NCI-H524 (cell line): ENCODE measurements at places on chromosomes 7 and 10.
A peak's percentile ranks its signal among the peaks of the same experiment; 100 is the strongest.

DNA sequence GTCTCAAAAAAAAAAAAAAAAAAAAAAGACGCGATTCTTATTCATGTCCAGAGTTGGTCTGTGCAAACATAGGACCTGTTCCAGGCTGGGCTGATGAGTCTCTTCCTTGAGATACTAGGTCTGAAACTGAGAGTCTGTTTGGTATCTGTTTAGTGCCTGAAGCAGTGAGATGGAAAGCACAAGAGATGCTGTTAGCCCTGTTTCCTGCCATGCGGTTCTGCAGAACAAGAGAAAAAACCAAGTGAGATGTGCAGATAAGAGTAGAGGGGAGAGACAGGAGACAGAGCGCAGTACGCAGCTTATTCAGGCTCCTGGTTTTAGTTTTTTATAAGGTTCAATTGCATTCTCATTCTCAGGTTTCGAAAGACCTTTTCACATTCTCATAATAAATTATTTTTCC, 85.8 kb upstream of the PRKCQ start:
- DNase-seq: no peak

- peak; percentile 20 for DNase-seq
Observed at GRCh38 chr7:27173956-27174873, at the start of gene HOXA10. TSS of gene HOXA10 (minus strand) at chr7:27174320. CDS start at chr7:27174306, 14 bp downstream.

GRCh38 chr7:107359520-107360316, 110.1 kb upstream of the GPR22 start:
- DNase-seq: no peak

GRCh38 chr7:122188785-122189184, 44.7 kb upstream of the AASS start:
- DNase-seq: no peak

DNA sequence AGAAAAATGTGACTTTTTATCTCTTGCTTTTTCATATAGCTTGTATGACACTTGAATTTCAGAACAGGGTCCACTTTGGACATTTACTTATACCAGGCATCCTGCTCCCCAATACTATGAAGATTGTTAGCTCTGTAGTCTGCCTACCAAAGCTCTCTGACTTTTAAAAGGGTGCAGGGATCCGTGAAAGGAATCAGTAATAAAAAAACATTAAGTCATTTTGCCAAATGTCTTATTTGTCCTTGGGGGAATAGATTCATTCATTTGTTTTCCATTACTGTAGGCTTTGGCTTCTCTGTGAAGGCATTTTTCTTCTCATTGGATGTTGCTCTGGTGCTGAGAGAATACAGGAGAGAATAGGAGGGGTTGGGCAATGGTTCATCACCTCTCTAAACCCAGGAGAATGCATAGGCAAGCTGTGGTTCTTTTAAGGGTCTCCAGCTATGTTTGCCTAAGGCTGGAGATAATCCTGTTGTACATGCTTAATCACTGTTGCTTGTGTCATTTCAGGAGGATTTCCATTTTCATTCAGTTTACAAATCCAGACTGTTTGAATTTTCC, 103.5 kb downstream of the SRI start:
- DNase-seq: peak; percentile 1

DNA sequence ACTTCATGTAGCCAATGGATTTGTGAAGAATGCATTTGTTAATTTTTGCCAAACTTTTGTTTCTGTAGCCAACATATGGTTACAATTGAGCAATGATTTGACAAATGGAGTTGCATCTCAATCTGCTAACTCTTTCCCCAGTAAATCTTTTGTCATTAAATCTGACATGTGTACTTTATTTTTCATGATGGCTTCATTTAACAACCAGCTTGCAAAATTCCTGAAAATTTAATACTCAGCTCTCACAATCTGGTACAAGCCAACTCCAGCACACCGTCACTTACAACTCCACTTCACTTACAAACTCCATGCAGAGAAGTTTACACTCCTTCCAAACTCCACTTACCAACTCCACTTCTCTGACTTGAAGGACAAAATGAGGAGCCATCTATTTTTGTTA, 26.5 kb upstream of the HIBADH start:
- no peak for DNase-seq
